ENCODE measurements at places on chromosomes 3 and 15.
A peak's percentile ranks its signal among the peaks of the same experiment; 100 is the strongest.

DNA sequence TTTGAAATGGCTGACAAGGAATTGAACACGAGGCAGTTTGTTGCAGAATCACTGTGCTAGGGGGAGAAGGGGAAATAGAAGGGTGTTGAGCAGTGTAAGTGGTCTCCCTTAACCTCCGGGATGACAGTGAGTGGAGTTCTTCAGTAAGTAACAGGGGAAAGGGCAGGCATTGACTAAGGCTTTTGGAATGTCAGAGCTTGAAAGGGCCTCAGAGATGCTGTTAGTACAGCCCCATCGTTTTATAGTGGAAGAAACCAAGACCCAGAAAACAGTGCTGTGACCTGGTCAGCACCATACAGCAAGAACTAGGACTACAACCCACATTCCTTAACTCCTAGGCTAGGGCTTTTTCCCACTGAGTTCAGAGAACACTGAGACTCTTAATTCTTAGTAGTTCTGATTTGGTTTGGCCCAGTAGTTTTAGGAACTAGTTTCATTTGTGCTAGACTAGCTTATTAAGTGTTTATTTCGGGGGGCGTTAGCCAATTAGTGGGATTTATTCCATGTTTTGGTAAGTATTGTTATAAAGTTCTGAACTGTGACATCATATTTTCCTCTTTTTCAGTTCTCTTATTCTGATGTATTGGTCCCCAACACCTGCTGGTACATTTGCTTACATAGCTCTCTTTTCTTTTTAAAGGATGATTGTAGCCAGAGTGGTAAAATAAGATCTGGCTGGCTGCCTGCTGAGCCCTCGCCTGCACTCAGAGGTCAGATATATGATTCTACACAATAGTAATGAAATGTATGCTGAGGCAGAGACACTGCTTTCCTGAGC is 34.2 kb downstream of the RAB11A start:
- no peak for DNase-seq

GRCh38 chr3:175916191-175916934 is 1057.2 kb downstream of the NAALADL2 start:
- no peak for DNase-seq

GRCh38 chr3:45218578-45219390 is 7.3 kb downstream of the TMEM158 start:
- no peak for DNase-seq

GRCh38 chr3:134029256-134029733 is 430 bp downstream of the SLCO2A1 start:
- DNase-seq: peak; percentile 13

- DNase-seq: no peak
Measured at GRCh38 chr3:22490747-22491146, 712.4 kb upstream of the UBE2E2 start.

DNA sequence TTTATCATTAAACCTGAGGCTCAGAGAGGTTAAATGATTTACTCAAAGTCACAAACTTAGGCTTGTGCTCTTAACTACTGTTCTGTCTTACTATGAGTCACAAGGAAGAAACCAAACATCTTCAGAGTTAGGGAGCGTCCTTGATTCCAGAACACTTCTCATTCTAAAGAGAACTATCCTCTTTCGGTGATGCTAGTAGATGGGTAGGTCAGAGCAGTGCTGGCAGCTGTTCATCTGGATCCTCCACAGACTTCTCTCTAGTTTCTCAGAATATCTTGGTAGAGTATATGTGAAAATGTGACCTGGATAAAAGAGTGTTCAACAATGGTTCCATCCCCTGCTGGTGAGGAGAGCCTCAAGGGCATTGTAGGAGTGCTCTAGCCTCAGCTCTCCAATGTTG is 3.3 kb downstream of the ARL6IP5 start:
- DNase-seq: no peak

- DNase-seq: no peak
Measured at GRCh38 chr3:194285850-194286197, 65.3 kb downstream of the CPN2 start.

DNA sequence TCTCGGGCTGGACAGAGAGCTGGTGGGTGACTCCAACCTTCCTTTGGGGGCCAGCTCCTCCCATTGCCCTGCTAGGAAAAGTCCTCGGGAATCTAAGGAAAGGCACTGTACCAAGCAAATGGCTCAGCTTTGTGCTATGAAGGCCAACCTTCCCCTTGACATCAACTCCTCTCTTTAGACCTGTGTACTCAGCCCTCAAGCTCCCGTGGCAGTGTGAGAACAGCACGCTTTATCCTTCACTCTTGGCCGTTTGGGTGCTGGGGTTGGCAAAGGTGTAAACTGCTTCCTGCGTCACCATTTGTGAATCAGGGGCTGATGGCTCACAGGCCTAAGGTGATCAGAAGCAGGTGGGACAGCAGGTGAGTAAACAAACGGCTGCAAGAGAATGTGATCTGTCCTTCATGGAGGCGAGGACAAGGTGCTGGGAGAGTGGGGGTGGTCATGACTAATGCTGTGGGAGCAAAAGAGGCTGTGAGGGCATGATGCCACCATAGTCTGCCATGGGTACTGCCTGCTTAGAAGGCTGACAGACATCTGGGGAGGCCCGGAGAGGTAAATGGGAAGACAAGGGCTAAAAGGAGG is 165.2 kb upstream of the TPM1 start:
- DNase-seq: no peak

GRCh38 chr15:88074386-88074785 is 182.2 kb downstream of the NTRK3 start:
- DNase-seq: no peak

GRCh38 chr3:195236076-195236798 is 34.7 kb downstream of the XXYLT1 start:
- no peak for DNase-seq

DNA sequence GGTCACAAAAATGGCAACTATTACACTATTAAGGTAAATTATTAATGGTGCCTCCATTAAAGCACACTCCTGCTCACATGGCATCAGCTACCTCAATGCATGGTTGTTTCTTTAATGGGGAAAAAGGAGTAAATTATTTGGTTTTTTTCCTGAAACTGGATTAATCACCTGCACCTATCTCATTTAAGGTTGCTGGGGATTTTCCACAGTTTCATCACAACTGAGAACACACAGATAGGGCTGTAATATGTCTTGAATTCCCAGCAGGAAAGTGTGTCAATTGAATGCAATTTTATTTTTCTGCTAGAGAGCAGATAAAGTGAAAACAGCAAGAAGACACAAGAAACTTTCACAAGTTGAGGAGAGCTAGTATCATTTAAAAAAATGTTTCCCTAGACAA is 36.4 kb downstream of the RFTN1 start:
- no peak for DNase-seq

DNA sequence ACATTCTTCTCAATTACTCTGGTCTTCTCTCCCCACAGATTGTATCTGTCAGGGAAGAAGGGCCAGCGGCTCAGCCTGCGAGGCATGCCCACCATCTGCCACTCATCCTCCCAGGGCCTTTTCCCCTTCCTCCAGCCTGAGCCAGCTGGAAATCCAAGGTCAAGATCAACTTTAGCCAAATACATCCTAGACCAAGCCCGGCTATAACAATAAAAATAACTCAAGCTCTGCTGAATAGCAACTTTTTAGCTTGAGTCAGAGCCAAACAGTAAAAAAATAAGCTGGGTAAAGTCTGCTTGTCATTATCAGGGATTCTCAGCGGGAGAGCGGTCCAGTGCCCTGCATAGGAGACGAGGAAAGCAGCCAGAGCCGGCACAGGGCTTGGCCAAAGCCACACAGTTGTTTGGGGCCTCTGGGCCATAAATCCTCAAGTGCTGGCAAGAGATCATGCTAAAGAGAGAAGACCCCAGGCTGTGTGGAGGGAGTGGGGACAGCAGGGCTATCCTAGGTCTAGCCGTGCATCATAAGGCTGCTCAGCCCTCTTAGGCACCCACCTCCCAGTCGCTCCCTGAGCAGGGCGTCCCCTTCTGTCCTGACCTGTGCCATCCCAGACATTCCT is 76.2 kb upstream of the HERC1 start:
- DNase-seq: no peak

Data from activated naive CD8-positive, alpha-beta T cell treated with anti-CD3 and anti-CD28 coated beads for 36 hours (primary cell).